WTC11 (cell line): ENCODE measurements at places on chromosomes 1 and 21.

GRCh38 chr1:60825593-60825992 lies 256.8 kb upstream of the NFIA start:
- DNase-seq = peak; percentile 13

GRCh38 chr1:20202166-20202565 lies 15.8 kb upstream of the PLA2G2C start:
- DNase-seq = no peak

GRCh38 chr1:77541162-77541545 lies 141.3 kb downstream of the ZZZ3 start:
- no peak for DNase-seq

- no peak for DNase-seq
Measured at GRCh38 chr1:161491472-161491871, 13.8 kb upstream of the FCGR2A start.

DNA sequence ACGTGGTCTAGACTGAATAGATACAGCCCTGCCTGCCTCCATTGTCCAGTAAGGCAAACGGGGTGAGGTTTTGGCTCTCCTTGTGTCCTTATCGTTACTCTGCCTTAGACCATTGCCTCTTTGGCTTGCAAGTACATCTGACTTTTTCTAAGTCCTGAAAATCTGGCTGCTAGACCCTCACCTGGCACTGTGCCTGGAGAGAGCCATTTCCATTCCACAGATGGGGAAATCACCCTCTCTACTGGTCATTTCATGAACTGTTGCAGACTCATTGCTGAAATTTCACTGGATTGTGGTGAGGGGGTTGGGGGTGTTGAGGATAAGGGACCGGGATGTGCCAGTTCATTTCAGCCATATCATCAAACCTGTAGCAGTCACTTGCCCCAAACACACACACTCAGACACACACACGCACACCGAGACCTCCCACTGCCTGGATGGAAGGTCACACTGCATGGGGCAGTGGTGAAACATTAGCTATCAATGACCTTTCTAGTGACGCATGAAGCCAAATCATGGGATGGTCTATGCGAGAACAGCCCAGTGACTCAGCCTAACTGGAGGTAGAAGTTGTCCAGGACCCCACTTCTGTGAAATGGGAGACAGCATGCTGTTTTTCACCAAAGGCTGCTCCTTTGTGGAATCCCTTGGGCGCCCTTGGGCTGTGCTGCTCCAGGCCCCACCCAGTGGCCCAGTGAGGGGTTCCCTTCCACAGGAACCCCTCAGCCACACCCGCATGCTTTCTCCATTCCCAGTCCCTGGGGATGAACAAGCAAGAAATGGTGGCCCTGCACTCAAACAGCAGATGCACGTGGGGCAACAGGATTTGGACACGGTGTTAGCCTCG lies 34.9 kb upstream of the VASH2 start:
- peak; percentile 36 for DNase-seq

GRCh38 chr1:10686404-10687040 lies 109.9 kb downstream of the CASZ1 start:
- DNase-seq = no peak

DNA sequence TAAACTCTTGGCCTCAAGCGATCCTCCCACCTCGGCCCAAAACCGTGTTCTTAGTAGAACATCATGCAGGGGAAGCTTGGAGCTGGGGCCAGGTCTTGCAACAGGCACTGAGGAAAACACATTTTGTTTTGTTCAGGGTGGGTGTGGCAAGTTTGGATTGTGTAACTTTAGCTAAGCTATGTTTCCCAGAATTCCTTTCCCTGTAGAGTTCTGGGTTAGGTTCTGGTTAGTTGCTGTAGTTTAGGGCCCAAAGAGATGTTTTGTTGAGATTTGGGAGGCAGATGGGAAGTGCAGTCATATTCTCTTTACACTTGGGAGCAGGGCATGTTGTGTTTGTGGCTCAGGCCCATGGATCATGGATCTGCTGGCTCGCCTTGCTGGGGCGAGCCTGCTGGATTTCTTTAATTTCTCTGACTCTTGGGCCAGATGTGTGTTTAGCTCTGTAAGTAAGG lies 24.0 kb downstream of the PLA2G5 start:
- no peak for DNase-seq

- no peak for DNase-seq
Measured at GRCh38 chr1:50147191-50147850, 38.6 kb downstream of the ELAVL4 start.

DNA sequence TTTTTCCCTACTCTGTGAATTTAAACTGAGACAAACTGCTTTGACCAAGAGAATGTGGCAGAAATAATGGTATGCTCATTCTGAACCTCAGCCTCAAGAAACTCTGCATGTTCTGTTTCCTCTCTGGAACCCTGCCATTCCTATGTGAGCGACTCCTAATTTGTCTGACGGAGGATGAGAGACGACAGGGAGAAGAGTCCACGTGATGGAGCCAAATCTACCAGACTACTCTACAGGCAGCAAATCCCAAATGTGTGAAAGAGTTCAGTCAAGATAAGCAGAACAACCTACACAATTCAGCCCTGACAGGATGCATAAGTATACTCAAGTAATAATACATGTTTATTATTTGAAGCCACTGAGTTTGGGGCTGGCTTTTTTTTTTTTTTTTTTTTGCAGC lies 153.5 kb downstream of the DPYD start:
- DNase-seq = no peak
